ENCODE measurements at places on chromosomes 2 and 18.

- DNase-seq: peak; percentile 89
These were observed at the start of gene ZNF521 for GRCh38 chr18:25351777-25352628. Gene ZNF521, minus strand, starts transcription at chr18:25352166. Its CDS starts 1,220 bp downstream, at chr18:25350946.

GRCh38 chr2:66109419-66109818 lies 325.5 kb upstream of the MEIS1 start:
- DNase-seq: no peak

GRCh38 chr2:235059161-235059560 lies 107.3 kb downstream of the SH3BP4 start:
- DNase-seq: no peak

GRCh38 chr2:151872463-151872862 lies 44.2 kb upstream of the ARL5A start:
- DNase-seq: no peak

DNA sequence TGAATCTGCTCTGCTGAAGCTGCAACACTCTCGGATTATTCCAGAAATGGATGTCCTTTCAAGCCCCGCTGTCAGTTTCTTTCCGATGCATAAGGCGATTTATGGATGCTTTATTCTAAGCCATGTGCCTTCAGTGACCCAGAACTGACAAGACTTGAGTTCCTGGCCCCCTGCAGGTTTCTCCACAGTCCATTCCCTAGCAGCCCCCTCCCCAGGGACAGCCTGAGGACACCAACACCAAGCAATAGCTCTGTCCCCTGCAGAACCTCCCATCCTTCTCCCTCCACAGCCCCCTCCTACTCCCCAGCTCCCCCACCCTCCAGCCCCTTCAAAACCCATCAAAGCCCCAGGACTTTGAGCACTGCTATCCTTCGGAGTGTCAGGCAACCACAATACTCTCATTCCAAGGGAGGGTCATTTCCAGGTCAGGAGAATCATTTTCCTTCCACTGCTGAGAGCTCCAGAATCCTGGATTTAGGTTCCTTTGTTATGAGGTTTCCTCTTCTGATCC lies 24.6 kb upstream of the SPP2 start:
- peak; percentile 35 for DNase-seq

DNA sequence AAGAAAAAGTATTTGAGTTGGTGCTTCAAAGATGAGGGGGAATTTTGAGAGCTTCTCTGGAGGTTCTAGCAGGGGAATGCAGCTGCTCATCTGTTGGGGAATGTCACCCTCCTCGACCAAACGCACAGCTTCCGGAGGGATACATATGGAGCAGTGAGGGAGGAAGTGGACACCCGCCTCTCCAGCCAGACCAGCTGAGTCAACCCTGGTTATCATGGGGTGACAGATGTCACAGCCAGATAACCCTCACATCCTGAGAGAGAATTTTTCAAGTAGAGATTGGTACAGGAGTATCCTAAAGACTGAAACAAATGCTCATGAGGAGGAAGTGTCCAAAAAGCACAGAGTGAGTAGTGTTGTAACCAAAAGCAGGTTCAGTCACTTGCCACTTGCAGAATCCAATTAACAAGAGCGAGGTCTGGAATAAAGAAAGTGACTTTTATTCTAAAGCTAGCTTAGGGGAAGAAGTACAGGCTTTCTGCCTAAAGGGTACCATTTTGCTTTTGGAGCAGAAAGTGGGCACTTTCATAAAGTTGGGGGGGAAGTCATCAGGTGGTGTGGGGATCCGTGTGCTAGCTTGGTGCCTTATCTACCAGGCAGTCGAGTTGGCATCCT lies 395.2 kb downstream of the RAD51AP2 start:
- no peak for DNase-seq

DNA sequence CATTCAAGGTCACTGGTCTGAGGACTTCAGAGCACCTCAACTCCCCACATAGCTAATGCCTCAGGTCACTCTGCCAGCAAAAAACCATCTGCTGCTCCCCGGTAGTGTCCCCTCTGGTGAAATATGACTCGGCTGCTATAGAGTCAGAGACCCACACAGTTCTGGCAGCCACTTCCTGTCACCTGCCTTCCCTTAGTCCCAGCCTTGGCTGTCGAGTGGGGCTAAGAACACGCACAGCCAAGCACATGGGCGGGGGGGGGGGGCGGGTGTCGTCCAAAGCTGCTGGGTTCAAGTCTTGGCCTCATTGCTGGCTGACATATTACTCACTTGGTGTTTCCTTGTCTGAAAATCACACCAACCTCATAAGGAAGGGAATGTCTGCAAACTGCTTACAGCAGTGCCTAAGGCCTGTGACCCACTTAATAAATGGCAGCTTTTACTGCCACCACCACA lies 37.5 kb downstream of the POLR1A start:
- no peak for DNase-seq

DNA sequence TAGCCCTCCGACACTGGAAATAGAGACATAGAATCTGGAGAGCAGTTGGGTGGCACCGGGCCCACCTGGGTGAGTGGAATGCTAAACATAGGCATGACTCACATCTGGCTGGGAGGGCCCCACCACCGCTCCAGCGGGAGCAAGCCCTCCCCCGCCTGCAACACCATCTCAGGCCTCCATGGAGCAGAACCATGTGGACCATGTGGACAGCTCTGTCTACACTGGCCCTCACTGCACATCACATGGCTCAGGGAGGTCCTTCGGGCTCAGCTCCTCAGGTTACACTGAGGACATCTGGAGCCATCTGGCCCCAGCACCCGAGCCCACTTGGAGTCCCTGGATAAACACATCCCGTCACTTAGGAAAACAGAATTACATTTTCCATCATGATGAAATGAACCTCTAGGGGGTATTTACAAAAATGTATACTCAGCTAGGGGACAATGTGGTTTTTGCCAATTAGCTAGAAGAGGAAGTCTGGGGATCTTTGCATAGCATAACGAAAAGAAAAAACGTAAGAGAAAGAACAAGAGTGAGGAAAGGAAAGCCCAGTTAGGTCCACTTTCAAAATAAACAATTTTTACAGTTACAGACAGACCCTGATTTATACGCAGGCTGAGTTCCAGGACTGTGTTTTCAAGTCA lies 30.7 kb upstream of the MLPH start:
- no peak for DNase-seq

GRCh38 chr2:24189551-24189950 lies 14.7 kb downstream of the FAM228A start:
- no peak for DNase-seq

- DNase-seq: no peak
These were observed 10.2 kb upstream of the CCDC74B start for GRCh38 chr2:130154773-130155765.

- DNase-seq: no peak
These were observed 40.0 kb downstream of the TTC32 start for GRCh38 chr2:19861813-19862212.

- DNase-seq: no peak
These were observed 58.3 kb downstream of the ADNP2 start for GRCh38 chr18:80167331-80167730.

- no peak for DNase-seq
These were observed 1.2 kb downstream of the BABAM2 start for GRCh38 chr2:27891673-27892105.

GRCh38 chr2:727071-727470 lies 49.9 kb upstream of the TMEM18 start:
- DNase-seq: no peak

- no peak for DNase-seq
These were observed 394.3 kb downstream of the NBAS start for GRCh38 chr2:15166878-15167277.

DNA sequence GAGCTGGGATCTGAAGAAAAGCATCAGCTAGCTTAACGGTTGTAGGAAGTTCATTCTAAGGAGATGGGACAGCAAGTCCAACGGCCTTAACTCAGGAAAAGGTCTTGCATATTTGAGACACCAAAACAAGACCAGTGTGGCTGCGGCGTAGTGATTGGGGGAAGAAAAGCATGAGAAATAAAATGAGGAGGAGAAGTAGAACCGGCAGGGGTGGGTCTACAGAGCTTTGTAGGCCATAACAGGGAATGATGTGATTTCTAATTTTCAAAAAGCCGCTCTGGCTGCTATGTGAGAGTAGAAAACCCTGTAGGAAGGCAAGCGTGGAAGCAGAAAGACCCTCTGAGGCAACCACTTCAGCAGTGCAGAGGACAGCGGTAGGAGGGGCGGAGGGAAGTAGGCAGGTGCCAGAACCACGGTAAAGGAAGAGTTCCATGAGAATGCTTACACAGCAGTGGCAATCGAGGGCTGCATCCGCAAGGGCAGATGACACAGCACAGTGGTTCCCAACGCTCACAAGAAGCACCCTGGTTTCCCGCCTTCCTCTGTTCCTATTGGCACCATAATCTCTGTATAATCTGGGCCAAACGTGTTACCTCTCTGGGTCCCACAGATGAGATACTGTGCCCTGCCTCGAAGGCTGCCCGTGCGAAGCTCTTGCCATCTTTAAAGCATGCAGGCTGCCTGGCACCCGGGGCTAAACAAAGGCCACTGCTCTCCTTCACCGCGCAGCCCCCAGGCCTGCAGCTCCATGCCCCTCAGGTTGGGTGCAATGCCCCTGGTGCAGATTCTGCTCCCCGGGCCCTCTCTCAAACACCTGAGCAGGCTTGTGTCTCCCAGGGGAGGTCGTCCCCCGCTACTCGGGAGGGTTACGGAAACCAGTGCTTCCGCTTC lies 795 bp downstream of the ANKRD39 start:
- no peak for DNase-seq

DNA sequence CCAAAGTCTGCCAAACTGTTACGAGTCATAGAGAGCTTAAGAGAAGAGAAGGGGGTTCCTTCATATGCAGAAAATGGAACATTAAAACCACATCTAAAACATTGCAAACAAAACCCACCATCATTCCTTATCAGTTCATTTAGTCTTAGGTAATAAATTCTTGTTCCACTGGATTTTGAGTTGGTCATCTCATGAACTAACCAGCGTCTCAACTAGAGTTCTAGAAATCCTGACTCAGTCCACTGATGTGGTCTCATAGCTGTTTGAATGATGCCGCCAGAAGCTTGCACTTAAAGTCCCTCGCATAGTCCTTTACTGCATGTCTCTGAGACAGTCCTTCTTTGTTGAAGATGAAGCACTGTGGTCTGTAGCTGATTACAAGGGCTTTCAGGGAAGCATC lies 15.0 kb upstream of the CAB39 start:
- no peak for DNase-seq

- no peak for DNase-seq
These were observed 9.5 kb downstream of the CAPN14 start for GRCh38 chr2:31207790-31208189.

GRCh38 chr2:60992985-60993392 lies 24.5 kb upstream of the PEX13 start:
- no peak for DNase-seq

- DNase-seq: no peak
These were observed 112.5 kb downstream of the MAP3K20 start for GRCh38 chr2:173187941-173188788.

DNA sequence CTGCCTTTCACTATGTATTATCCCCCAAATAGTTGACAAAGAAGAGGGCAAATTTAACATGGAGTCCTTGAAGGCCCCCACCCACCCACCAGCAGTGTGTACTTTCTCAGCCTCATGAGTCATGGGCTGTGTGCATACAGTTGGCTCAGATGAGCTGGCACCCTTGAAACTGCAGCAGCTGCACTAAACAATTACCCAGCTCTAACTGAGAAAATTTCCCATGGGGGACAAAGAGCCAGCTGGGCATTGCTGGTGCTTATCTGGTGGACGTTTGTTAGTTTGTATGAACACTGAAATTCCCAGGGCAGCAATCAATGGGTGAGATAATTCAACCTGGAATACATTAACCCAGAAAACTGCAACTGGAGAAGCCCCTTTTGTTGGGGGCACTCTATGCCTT lies 131.7 kb downstream of the GCA start:
- DNase-seq: no peak

DNA sequence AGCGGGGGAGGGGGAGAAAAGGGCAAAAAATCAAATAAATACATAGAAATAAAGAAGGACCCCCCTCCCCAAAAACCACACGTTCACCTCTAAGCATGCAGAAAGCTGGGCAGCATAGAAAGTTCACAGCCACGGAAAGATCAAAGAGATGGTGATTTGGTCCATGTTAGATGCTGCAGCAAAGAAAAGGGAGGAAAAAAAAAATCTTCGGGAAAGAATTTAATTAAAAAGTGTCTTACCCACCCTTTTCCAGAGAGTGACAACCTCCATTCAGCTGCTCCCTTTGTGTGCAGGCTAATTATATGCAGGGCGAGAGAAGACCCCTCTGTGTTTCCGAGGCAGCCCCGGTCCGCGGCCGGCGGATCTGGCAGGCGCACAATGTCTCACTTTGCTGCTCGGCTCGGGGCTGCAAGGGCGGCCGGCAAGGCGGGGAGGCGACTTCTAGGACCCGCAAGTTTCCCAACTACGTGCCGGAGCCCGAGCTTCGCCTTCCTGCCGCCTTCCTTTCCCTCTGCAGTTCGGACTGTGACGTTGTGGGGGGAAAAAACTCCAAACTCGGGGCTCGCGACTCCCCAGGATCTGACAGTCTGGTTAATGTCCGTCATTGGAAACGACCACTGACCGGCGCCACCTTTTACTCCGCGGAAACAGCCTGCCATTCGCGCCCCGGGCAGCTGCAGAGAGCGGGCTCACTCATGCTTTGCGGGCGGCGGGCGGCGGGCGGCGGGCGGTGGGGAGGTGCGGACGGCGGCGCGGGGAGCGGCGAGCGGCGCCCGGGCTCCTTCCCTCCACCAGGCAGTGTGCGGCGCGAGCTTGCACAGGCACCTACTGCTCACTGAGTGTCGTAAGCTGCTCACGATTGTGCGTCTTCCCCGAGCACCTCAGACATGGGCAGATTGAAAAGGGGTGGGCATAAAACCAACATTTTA lies at the start of gene LRRTM1:
TSS of gene LRRTM1 (minus strand) at position 844 of the 929 bp plus-strand sequence. CDS start 933 bp downstream, outside the sequence.
- DNase-seq: peak; percentile 70

DNA sequence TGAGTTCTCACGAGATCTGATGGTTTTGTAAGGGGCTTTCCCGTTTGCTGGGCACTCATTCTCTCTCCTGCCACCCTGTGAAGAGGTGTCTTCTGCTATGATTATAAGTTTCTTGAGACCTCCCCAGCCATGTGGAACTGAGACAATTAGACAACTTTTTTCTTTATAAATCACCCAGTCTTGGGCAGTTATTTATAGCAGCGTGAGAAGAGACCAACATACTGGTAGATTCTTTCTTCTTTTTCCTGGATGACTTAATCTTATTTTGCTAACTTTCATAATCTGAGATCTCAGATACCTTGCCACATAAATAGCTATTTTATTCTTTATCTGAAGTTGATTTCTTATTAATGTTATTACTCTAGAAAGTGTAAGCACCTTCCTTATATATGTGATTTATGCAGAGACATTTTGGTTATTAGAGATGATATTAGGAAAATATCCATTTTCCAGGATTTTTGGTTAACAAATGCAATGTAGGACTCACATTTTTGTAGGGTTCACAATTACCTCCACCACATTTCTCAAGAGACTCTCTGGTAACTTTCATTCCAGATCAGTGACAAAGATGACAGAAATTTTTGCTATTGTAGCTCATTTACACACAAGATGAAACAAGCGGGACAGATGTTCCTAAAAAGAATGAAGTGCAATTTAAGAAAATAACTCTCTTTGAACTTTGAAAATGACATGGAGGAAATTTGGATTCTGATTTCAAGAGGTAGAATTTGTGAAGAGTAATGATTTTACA lies 97.9 kb upstream of the RND3 start:
- DNase-seq: no peak

Measured in nephron progenitor cell (in vitro differentiated cells).